Stimulated activated CD4-positive, alpha-beta T cell treated with anti-CD3 and anti-CD28 coated beads, Interleukin-1b, Interleukin-23, amount 100 ng/mL, for 24 hours (primary cell): ENCODE measurements at places on chromosomes 12 and 14.

DNA sequence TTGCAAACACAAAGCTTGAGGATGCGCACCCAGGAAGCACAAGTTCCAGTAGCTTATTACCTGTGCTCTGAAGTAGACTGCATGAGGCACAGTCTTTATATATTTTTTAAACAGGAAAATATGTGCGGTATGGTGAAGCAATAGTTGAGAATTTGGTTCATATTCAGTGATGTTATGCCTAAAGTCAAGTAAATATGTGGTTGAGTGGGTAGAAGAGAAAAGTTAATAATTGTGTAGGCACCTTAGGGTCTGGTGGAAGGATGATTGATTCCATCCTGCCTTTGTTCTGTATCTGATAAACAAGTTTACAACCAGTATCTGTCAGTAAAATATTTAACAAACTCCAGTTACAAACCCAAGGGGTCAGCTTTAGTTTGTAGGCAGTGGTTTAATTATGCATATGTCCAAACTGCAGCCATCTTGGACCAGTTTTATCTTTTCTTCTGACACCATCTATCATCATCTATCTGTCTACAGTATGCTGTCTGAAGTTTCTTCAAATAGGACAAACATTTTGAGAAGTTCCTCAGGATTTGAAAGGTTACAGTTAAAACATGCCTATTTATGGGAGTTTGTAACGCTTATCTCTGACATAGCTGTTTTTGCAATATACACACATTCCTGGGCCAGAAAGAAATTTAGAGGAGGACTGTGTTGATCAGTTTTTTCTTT, 10.8 kb downstream of the SINHCAF start:
- DNase-seq, result no peak

GRCh38 chr12:47707355-47707754, 1.5 kb upstream of the RPAP3 start:
- DNase-seq, result no peak

- DNase-seq, result no peak
Observed at GRCh38 chr12:29167988-29168387, 18.9 kb downstream of the FAR2 start.

- no peak for DNase-seq
Observed at GRCh38 chr12:56040963-56041551, 661 bp upstream of the RPS26 start.

DNA sequence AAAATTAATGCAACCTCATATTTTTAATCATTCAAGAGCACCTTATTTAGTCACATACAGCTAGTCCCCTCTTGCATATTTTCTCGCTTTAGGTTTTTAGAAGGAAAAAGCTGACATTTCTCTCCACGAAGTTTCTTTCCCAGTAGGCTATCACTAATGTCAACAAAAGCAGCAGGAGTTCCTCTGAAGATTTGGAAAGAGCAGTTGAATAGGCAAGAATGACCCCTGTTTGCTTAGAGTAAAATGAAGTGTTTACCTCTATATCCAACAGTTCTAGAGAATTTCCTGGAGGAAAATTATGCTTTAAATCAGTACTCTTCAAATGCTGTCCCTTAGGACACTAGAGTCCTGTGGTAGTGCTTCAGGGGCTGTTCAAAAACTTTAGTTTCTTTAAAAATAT, 188.1 kb upstream of the PRKD1 start:
- DNase-seq, result no peak

- no peak for DNase-seq
Observed at GRCh38 chr12:91163116-91163515, 19.5 kb downstream of the DCN start.

GRCh38 chr14:29352706-29353080, 575.0 kb downstream of the PRKD1 start:
- no peak for DNase-seq

GRCh38 chr12:47636908-47637780, 68.7 kb downstream of the RPAP3 start:
- DNase-seq, result peak; percentile 20

GRCh38 chr14:67965696-67966095, 146.1 kb downstream of the RAD51B start:
- no peak for DNase-seq

- DNase-seq, result no peak
Observed at GRCh38 chr14:91406982-91407381, 10.6 kb downstream of the CCDC88C start.

DNA sequence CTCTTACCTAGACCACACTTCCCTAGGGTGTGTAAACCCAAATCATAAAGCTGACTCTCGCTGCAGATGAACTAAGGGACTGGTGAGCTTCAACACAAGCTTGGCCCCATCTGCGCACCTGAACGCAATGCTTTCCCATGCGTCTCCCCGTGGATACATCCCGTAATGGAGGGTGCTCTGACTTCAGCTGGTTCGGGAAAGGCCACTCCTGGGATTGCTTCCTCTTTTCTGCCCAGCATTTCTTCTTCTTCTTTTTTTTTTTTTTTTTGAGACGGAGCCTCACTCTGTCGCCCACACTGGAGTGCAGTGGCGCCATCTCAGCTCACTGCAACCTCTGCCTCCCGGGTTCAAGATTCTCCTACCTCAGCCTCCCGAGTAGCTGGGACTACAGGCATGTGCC, 27.7 kb upstream of the ETFBKMT start:
- DNase-seq, result no peak

DNA sequence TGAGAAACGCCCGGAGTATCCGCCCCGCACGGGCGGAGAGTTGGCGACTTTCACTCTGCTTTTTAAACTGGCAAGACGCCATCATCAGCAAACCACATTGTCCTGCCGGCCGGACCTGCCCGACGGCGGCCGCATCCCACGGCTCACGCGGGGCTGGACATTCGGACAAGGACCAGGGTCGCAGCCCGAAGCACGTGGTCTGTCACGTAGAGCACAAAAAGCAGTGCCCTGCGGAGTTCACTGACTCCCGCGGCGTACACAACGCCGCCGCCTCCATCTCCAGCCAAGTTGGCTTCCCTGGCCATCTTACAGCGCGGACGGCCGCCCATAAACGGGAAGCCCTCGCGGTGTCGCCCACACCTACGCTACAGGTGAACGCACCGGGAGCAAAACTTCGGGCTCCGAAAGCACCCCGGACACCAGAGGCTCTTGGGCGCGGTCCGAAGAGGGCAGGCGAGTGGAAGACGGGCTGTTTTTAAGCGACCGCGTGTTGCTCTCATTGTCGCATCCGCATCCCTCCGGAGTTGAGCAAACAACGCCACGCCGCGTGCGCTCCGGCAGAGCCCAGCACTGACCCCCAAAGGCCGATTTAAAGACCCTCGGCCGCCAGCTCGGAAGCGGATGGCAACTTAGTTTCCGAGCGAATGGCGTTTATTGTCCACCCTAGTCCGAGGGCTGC, 966 bp downstream of the SINHCAF start:
- DNase-seq, result peak; percentile 16

DNA sequence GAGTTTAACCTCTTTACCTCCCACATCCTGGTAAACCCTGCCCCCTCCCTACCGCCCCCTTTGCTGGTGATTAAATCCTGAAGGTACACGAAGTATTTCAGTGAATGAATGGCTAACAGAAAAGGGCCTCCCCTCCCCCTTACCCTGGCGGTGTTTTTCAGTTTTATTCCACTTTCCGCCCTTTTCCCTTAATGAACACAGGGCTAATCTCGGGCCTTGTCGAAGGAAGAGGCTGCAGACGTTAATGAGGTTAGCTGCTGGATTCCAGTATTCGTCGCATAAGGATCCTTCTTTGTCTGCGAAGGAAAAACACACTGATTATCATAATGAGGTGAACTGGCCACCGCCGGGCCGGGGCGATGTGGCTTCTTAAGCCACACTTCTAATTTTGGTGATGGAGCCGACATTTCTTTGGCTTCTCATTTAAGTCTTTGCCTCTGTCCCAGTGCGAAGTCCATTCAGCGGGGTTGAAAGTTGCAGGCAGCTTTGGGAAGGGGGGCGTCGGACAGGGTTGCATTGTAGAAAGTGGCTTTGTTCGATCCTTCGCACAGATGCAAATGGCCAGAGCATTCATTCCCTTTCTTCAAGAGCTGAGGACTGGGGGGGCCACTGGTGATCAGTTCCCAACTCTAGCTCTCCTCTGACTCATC, 6.5 kb downstream of the MEG3 start:
- DNase-seq, result no peak

GRCh38 chr14:55626131-55626530, 46.1 kb downstream of the KTN1 start:
- no peak for DNase-seq

DNA sequence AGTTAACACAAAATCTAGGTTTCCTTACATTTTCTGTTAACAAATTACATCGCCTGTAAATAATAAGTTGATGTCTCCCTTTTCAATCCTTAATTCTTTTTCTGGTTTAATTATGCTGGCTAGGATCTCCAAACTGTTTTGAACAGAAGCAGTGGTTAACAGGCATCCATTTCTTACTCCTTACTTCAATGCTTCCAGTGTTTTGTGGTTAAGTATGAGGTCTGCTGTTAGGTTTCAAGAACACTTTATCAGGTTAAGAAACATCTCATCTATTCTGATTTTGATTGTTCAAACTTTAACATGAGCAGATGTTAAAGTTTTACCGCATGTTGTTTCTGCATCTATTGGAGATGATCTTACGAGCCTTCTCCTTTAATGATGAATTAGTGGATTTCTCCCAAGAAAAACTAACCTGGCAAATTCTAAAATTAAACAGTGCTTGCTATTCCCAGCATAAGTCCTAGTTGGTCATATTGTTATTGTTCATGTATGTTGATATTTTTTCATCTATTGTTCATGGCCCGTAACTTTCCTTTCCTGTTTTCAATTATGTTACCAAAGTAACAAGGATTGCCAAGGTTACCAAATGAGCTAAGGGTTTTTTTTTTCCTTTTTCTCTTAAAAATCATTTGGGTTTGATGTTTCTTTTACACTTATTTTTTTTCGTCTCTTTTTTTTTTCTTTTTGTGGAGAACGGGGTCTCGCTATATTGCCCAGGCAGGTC, 33.4 kb downstream of the POLE start:
- no peak for DNase-seq

DNA sequence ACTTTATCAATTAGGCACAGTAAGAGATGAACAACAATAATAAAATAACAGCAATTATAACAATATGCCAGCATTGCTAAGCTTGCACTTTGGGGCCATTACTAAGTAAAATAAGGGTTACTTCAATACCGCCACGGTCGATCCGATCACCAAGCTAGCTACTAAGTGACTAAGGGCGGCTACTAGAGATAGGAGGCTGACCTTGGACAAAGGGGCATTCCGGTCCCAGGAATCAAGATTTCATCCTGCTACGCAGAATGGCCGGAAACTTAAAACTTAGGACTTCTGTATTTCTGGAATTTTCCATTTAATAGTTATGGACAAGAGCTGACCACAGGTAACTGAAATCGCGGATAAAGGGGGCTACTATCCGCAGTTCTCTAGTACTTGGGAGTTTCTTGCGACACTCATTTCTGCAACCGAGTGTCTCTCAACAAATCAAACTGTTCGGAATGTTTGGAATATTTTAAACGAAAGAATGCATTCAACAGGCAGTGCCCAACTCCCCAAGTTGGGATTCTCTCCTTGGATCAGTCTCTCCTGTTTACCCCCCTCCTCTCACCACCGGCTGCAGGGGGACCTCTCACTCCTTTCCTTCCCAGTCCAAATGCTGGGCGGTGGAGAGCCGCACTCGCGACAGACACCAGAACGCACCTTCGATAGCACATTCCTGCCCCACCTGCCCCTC, 650 bp downstream of the HEBP1 start:
- DNase-seq, result no peak

DNA sequence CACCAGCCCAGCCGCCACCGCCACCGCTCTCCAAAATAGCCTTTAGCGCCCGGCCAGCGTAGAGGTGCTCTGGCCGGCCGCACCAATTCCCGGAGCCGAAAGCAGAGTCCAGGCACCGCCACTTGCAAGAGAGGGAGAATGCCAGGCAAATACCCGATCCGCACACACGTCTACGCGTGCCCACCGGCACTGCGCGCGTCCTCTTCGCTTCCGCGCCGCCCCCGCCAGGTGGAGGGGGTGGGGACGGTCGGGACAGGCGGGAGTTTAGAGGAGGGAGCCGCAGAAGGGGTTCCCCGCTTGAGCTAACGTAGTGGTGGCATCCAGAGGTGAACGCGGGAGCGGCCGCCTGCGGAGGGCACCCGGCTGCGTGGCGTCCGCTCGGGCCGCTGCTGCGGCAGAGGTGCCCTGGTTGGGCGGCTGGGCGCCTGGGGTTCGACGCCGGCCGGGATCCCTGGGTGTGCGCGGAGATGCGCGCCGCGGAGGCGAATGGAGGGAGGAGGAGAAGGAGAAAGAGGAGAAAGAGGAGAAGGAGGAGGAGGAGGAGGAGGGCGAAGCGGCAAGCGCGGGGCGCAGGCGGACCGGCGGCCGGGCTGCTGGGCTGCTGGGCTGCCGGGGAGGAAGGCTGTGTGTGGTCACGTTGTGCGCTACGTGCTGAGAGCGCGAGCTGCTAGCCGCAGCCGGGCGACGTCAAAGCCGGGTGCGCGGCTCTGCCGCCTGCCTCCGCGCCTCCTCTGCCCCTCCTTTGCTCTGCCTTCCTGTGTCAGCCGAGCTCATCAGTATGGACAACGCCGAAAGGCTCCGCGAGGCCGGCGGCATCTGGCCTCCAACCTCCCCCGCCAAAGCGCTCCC, at the start of gene MDGA2:
Gene MDGA2 (minus strand): TSS at position 140 of the 849 bp plus-strand sequence.
- no peak for DNase-seq

DNA sequence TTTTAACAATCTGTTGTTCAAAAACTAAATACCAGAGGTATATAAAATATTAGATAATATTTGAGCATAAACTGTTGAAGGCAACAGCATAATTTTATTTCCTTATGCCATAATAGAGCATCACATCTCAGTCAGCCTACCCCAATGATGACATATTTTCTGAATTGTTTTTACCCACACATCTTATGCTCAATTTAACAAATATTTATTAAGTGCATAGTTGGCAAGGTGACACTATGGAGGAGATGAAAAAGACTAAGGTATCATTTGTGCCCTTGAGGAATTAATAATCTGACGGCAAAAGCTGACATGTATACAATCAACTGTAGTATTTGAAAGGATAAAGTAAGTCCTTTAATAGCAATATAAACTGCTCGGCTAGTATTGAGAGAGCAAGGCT, 102.4 kb downstream of the SYT1 start:
- DNase-seq, result no peak

DNA sequence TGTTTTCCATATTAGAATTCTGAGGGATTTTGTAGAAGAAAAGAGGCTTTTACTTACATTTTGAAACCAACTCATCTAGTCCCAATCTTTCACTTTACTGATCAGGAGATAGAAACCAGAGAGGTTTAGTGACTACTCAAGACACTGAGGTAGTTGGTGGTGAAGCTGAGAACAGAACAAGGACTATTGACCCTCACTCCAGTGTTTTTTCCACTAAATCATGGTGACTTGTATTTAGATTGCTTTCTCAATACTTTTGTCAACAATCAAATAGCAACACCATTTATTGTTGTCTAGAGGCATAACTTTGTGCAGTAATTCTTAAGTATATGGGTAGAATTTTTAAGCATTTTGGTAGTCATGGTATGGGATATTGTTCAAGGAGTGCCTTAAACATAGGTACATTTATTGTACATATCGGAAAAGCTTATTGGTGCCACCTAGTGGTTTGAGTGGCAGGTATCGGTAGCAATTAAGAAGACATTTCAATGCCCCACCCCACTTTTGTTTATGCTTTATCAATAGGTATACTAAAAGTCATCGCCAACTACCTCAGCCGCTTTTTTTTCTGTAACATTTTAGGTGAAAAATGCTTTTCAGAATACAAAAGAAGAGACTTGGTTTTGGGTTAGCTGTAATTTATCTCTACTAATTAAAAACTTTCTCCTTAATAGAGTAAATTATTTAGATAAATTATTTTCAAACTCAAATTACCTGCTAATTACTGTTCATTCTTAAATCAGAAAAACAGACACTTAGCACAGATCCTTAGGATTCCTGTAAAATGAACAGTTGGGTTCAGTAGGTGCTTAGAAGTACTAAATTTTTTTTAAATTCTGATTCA, 47.3 kb upstream of the PAWR start:
- no peak for DNase-seq
